Left renal cortex interstitium (tissue), 4 donors: ENCODE measurements at places on chromosomes 5 and 9. TPM values are rescaled to one million over a fixed set of nuclear protein-coding genes. Genes with fewer than 3 reads are reported as not detected.

FBLL1 gene
- 0.65 TPM for polyA plus RNA-seq

GPR151 gene
- not detected for polyA plus RNA-seq

ZDHHC11B gene
- 10.3 TPM for polyA plus RNA-seq

DNA sequence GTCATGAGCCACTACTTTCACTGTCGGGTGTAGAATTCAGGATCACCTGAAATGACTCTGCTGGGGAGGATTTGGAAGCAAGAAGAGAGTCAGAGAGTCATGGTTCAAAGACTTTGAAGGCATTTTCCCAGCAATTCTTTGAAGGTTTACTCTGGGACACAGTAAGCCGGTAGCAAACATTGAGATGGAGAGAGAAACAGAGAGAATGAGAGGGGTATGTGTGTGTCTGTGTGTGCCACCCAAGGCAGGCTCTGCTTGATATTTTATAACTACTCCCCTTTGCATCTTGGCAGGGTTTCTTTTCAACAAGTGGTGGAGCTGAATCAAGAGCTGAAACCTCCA lies 89.8 kb downstream of the ANKRD55 start:
- no peak for DNase-seq

DNA sequence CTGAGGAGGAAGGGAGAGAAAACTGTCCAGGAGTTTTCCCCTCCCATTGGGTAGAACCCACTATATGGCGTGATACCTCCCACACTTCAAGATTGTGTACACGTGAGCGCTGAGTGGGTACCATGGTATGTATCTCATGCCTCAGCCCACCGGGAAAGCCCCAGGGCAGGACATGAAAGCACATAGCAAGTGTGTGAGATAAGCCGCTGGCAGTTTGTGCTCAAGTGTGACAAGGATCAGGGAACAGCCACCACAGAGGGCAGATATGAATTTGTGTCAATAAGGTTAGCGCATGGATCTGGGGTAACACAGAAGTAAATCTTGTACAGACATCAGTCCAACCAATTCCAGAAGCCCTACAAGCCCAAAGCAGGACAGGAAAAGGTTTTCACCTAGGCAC lies 42.6 kb upstream of the NAA35 start:
- no peak for DNase-seq

DNA sequence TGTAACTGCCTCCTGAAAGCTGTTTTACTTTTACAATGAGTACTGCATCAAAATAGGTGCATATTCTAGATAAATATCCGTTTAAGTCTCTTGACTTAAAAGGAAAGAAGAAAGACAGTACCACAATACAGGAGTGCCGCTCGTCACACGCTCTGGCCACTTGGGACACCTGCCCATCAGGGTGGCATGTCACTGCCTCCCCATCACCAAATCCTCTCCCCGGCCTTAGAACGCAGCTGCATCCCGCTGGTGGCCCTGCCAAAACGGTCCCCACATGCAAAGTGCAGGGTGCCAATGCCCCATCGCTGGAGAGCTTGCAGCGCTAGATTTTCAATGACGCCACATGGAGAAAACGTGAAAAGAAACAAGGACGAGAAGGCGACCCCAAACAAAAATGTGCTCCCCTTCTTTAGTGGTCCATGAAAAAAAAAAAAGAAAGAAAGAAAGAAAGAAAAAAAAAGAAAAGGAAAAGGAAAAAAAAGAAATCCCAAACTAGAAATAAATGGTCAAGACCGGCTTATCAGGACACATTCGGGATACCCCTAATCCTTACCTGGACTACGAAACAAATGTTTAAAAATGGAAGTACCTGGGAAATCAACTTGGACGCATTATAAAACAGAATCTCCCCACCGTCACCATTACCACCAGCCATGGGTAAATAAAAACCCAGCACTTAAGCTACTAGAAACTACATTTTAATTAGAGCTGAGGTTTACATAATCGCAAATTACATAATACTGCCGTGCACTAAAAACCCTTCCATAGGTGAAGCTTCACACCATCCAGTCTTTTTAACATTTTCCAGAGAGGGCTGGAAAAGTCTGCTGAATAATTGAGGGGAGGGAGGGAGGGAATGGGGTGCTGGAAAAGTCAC lies 1.0 kb downstream of the ANKH start:
- no peak for DNase-seq

- no peak for DNase-seq
Measured at GRCh38 chr9:92711146-92711545, 41.2 kb upstream of the IPPK start.

GRCh38 chr9:113894166-113894565 lies 18.1 kb downstream of the ZNF618 start:
- no peak for DNase-seq

DNA sequence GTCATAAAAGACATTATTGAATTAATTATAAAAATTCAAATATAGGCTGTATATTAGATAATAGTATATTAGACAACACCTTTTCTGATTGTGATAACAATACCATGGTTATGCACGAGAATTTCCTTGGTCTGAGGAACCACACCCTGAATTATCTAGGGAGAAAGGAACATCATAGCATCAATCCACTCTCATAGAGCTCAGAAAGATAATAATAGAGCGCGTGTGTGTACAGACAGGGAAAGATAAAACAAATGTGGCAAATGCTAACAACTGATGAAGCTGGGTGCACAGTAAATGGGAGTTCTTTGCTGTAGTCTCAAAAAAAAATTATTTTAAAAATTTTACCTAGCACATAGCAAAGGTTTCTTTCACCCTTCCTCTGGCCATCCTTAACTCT lies 143.5 kb downstream of the CDK5RAP2 start:
- no peak for DNase-seq

DNA sequence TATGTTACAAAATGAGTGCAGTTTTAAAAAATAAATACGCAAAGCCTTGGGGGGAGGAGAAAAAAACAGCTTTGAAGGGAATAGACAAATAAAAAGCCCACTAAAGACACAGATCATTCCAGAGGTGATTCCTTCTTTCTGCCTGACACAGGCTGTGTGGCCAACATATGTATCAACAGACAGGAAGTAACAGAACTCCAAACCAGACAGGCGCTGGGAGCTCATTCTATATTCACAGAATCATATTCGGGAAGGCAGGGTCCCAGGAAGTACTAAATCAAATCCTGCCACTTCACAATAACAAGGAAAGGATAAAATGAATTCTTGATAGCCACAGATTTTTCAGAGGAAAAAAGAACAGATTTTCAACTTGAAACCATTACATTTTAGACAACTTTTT lies 62.1 kb downstream of the SEMA5A start:
- DNase-seq = no peak

DNA sequence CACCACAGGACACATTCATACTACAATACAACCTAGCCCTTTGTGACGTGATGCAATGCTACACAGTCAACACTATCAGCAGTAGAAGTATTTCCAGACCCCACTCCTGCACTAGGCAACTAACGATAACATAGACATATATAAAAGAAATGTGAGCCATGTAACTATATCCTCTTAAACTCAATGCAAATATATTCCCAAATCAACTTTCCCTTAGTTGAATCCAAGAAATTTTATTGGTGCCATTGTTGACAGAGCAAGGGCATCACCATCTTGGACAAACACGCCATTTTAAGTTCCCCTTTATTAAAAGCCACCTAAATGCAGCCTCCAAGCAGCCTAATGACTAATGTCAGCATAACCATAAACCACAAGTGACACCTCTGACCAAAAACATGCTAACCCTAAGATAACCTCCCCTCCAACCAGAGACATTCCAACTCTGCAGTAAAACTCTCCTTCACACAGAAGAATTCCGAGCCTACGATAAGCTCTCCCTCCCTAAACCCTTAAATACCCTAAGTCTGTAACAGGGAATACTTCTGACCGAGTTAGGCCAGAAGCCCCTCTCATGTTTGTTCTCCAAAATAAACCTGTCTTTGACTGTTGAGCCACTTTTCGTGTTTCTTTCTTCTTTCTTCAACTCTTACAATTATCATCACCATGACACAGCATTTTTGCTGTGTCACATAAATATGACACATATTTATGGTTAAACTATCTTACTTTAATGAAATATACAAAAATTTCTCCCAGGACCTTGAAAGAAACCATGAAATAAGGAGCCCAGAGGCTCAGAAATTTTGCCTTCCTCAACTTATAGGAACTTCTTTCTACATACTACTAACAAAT lies 1497.8 kb downstream of the EFNA5 start:
- DNase-seq = no peak

DNA sequence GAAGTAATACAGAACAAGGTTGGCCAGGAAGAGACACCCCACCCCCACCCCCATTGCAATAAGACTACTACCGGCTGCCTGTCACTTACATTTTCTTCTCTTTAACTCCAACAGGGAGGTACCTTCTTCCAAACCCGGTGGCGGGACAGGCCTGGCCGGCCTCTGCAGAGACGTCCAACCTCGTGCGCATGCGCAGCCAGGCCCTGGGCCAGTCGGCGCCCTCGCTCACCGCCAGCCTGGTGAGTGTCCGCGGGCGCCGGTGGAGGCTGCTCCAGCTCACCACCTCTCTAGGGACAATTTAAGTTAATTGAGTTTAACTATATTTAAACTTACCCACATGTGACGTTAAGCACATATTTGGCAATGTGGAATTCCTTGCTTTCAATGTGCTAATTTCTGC lies 192.4 kb downstream of the MAST4 start:
- no peak for DNase-seq

- DNase-seq = no peak
Measured at GRCh38 chr9:70232476-70232875, 26.3 kb upstream of the SMC5 start.

DNA sequence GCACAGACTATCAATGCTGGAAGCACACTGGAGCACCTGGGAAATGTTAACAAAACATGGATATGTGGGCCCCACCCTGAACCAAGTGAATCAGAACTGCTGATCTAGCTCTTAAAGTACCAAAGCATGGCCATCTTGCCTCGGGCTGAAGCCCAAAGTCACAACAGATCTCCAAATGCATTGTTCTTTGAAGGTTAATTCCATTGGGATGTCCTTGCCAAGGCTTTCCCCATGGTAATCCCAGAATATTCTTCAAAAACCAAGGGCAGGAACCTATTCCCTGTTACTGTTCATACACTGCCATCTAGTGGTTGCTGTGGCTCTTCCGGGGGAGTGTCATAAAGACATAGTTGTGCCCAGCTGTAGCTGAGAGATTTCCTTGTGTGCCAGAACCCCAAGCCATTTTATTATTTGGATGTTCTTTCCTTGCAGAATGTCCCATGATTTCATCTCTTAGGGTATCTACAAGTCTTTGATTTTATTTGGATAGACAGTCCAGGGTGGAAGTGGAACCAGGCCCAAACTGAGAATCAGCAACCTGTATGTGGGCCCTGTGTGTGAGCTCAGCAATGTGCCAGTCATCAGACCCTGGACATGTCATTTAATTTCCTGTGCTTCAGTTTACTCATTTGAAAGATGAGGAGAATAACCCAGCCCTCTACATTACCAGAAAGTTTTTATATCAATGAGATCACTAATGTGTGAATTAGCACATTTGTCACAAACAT lies 290.0 kb downstream of the ACTL7B start:
- peak; percentile 59 for DNase-seq

GRCh38 chr5:139394654-139395566 lies at the start of gene PROB1:
PROB1 (minus strand) TSS chr5:139395104; CDS start chr5:139395081, 23 bp downstream.
- no peak for DNase-seq

- no peak for DNase-seq
Measured at GRCh38 chr5:14771189-14771588, 100.4 kb downstream of the ANKH start.

DNA sequence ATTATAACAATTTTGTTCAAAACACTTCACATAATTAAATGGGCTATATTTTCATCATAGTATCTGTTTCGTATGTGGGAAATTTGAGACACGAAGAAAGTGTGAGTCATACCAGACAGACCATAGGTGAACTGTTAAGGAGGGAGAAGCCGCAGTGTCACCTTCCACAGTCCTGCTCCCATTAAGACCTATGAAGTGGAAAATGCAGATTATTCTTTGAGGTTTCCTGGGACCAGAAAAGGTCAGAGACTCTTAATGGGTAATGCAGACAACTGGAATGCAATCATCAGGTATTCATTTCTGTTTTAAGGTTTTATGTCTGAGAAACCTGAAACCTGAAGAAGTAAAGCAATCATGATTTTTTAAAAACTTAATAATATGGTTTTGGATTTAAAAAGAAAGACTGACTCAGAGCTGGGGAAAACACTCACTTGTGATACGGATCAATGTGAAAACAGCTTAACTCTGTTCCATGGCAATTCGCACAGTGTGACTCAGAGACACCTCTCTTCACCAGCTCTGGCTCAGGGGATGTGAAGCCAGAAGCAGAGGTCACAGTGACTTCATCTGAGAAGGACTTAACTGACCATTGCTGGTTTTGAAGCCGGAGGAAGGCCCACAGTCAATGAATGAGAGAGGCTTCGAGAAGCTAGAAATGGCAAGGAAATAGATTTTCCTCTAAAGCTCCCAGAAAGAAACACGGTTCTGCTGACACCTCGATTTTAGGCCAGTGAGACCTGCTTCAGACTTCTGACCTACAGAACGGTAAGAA lies 17.2 kb upstream of the GCNT1 start:
- DNase-seq = no peak

- DNase-seq = no peak
Measured at GRCh38 chr9:91714874-91715615, 235.0 kb downstream of the ROR2 start.
